GM12864 (cell line): ENCODE measurements at places on chromosomes 16 and 17.
A peak's percentile ranks its signal among the peaks of the same experiment; 100 is the strongest.

DNA sequence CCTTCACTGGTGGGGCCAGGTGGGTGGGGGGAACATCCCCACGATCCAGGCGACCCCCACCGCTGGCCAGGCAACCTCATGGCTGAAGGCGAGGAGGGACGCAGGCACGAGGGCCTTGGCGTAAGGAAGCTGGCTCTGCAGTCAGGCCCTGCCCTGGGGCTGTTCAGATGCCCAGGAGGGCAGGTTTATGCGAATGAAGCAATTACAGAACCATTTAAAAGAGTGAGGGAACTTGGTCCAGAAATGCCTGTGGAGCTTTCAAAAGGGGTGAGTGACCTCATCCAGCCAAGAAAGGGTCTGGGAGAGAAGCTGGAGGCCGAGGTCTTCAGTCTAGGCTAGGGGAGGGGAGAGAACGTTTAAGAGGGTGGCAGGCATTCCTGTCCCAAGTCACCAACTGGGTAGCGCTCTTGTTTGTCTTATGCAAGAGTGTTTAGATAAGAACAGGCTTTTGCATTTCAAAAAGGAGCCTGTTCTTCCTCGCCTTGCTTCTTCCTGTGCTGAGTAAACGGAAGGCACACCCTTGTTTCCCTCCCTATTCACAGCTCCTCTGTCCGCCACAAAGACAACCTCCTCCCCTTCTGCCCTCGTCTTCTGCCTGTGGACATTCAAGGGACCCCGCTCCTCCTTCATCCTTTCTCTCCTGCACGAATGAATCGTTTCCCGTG, 183.5 kb upstream of the SDK2 start:
- DNase-seq, result no peak

GRCh38 chr17:29240477-29240876, 6.2 kb upstream of the CRYBA1 start:
- DNase-seq, result no peak

GRCh38 chr17:44260296-44260695, 7.6 kb downstream of the SLC4A1 start:
- DNase-seq, result no peak

DNA sequence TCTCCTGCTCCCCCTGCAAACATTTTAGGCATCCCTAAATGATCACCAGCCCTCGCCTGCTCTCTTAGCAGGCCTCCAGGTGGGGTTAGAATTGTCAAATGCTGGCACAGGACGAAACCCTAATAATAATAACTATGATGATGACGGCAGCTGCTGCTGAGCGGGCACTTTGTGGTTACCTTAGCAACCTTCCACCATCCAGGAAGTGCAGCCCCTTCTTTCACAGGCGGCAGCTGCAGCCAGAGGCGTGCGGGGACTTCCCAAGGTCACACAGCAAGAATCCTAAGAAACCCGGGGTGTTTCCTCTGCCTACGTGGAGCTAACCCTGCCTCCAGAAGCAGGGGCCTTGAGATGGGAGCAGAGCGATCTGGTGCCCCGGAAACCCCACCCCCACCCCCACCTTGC, 22.4 kb upstream of the EIF1 start:
- DNase-seq, result peak; percentile 38

DNA sequence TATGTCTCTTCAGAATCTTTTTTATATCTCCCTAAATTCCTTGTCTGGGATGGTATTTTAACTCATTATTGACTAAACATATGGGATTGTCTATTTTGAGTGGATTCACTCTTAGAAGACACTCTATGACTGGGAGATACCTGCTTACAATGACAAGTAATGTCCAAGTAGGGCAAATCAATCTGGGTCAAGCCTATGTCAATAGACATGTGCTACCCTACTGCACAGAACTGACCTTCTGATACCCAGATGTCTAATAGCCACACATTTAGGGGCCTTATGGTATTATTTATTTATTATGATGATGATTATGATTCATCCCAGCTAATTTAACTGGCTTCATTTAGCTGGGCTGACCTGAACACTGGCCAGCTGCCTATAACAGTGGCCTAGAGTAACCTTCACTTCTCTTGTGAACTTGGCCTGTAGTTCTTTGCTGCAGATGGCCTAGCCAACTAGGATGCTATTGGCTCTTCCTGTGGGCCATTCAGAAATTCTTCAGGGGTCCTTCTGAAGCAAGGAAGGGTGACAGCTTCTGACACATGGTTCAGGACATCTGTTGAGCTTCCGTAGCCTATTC, 138.0 kb downstream of the ANKFN1 start:
- DNase-seq, result no peak

DNA sequence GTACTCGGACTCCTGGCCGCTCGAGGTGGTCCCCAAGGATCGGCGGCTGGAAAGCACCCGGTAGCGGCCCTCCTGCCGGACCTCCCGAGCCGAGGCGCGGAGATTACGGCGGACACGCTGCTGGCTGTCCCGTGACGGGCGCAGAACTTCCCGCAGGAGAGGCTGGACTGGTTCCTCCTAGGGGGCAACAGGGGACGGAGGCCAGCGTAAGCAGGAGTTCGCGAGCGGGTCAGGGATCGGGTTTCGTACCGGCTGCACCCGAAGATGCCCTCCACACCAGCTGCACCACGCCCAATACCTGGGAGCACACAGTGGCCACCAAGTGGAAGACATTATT, 341 bp downstream of the SLC7A6OS start:
- DNase-seq, result no peak

- no peak for DNase-seq
Measured at GRCh38 chr16:27242868-27243590, 25.5 kb downstream of the NSMCE1 start.

DNA sequence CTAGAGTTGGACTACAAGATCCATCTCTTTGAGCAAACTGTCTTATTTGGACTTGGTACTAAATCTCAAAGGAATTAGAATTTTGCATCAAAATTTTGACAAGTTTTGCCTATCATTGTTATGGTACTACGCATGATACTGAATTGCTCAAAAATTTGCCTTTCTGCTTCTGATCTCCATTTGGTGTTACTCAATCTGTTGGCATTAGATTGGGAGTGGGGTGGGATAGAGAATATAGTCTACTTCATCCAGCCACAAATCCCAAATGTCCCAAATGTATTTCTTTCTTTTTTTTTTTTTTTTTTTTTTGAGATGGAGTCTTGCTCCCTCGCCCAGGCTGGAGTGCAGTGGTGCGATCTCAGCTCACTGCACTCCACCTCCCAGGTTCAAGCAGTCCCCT, 204.8 kb downstream of the TANC2 start:
- no peak for DNase-seq

DNA sequence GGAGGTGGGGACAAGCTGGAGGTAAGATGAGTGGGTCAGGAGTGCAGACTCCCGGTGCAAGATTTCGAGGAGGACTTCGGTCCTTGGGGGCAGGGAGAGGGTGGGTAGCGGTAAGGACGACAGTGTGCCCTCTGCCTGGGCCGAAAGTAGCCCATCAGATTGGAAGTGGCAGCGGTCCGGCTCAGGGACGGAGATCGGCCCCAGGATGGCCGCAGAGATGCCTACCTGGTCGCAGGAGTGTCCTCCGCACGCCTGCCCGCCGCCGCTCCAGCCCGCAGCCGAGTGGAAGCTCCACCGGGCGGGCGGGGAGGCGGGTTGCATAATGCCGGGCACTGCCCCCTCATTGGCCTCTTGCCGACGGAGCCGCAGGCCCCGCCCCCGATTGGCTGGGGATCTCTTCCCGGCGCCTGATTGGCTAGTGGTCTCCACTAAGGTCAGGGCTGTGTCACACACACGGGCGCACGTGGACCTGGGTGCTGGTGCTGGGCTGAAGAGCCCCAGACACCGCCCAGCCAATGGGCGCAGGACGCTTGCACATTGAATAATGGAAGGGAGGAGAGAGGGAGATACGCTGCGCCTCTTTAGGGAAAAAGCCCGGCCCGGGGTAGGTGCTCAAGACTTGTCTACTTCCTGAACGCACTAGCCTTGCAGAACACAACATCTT, at the start of gene PER1:
PER1 (minus strand) TSS at position 293 of the 664 bp plus-strand sequence. CDS start 1,698 bp downstream, outside the sequence.
- DNase-seq, result peak; percentile 77

- no peak for DNase-seq
Measured at GRCh38 chr17:28495635-28496034, 10.5 kb upstream of the FOXN1 start.

DNA sequence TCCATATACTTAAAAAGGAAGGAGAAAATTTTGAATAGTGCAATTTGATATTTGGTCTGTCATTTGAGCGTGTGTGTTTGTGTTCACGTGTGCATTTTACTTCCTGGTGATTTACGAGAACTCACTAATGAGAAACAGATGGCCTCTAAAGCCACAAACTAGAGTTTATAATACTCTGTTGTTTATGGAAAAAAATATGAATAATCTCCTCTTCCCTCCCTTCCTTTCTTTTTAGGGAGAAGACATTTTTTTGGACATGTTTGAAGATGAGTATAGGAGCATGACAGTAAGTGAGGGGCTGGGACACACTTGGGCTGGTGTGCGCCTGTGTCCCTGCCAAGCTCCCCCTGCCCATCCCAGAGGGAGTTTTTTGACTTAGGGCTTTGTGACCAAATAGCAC, 102.7 kb downstream of the CLEC16A start:
- DNase-seq, result no peak

- no peak for DNase-seq
Measured at GRCh38 chr16:75108792-75109731, 7.5 kb downstream of the LDHD start.

- no peak for DNase-seq
Measured at GRCh38 chr16:88642881-88643643, 4.7 kb downstream of the IL17C start.

DNA sequence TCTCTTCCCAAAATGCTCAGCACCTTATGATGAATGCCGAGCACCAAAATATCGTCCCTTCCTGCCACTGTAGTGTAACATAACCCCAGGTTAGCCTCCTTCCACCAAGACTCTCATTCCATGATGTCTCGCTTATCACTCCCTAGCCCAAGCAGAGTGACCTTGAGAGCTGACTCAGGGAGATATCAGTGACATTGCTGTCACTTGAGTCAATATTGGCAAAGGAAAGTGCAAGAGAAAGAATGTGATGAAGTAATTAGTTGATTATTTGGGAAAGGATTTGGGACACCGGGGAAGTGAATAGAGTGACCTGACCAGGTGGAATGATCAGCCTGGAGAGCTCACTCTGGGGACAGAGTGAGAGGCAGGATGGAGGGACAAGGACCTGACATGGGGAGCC, 2.6 kb upstream of the ANKFN1 start:
- DNase-seq, result no peak
